NCI-H2081 (cell line): ENCODE measurements at places on chromosomes 11 and 22.

DNA sequence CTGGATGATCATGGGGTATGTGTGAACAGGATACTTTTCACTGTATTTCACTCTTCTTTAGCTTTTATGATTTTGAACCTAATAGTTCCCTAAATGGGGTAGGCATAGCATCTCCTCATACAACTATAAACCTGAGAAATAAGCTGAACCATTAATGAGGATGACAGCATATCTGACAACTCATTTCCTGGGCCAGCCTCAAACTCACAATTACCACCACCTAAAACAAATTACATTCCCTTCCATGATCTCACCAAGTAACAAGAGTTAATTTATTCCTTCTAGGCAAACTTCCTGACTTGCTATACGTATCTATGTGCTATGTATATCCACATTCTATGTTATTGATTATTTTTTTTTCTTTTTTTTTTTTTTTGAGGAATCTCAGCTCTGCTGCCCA is 23.0 kb downstream of the SIK3 start:
- DNase-seq: no peak

DNA sequence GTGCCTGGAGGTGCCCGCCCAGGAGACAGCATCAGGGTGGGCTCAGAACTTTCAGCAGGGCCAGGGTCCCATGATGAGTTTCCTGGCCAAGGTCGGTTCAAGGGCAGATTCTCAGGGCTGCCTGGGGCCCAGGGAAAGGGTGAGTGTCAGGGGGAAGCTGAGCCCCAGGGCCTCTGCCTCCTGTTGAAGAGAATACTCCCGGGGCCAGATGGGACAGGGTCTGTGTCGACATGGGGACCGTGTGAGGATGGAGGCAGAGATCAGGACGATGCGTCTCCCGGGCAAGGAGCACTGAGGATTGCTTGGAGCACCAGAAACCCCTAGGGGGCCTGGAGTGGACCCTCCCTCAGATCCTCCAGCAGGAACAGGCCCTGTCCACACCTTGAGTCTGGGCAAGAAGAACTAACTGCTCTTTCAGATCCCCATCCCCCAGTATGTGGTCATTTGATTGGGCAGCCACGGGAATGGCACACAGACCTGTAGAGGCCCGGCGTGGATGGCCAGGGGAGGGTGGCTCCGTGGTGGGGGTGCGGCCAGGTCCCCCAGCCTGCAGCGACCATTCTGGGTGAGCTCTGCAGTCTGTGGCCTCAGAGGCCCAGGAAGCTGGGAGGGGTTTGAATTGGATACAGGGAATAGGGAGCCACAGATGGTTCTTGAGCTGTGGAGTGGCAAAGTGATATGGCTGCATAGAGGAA is 1078.7 kb downstream of the BRD1 start:
- no peak for DNase-seq

- DNase-seq: no peak
Measured at GRCh38 chr11:35135222-35135621, 3.7 kb upstream of the CD44 start.

- no peak for DNase-seq
Measured at GRCh38 chr11:5581014-5581413, 337 bp downstream of the OR52B6 start.

- no peak for DNase-seq
Measured at GRCh38 chr22:32518381-32518780, 43.8 kb downstream of the FBXO7 start.

GRCh38 chr11:9231848-9232177 is 33.3 kb downstream of the DENND5A start:
- no peak for DNase-seq

DNA sequence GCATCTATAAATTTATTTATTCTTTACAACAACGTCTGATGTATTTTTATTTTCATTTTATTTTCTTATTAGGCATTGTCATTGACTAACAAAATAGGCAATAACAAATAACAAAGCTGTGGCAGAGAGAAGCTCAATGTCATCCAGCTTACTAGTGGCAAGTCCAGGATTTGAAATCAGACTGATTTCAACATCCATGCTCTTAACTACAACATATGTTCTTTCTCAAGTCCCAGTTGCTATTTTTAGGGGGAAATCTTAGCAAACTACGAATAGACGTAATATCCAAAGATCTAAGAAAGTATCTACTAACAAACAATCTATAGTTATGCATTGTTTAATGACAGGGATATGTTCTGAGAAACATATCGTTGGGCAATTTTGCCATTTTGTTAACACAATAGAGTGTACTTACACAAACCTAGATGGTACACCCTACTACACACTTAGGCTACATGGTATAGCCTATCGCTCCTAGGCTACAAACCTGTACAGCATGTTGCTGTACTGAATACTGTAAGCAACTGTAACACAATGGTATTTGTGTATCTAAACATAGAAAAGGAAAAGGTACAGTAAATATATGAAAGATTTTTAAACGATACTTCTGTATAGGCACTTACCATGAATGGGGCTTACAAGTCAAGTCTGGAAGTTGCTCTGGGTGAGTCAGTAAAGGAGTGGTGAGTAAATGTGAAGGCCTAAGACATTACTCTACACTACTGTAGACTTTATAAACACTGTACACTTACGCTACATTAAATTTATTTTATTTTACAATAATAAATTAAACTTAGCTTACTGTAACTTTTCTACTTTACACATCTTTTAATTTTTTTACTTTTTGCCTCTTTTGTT is 151.3 kb downstream of the DLG2 start:
- DNase-seq: no peak

DNA sequence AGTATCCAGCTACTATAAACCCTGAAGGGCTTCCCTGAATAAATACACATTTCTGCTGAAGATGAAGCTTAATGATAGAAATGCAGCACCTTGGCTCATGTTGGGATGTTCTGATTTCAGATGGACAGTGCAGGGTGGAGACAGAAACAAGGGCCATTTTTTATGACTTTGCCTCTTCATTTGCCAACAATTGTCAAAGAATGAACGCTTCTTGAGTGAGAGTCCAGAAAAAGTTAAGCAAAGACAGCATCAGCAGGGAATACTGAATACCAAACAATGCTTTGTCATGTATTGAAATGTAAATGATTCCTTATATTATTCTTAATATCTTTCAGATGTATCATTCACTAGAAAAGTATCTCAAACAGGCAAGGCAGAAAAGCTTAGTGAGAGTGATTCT is 84.9 kb downstream of the TRPC6 start:
- no peak for DNase-seq

GRCh38 chr11:116420770-116421528 is 351.8 kb downstream of the BUD13 start:
- peak; percentile 56 for DNase-seq

GRCh38 chr11:95070471-95070870 is 3.8 kb downstream of the SRSF8 start:
- DNase-seq: no peak

DNA sequence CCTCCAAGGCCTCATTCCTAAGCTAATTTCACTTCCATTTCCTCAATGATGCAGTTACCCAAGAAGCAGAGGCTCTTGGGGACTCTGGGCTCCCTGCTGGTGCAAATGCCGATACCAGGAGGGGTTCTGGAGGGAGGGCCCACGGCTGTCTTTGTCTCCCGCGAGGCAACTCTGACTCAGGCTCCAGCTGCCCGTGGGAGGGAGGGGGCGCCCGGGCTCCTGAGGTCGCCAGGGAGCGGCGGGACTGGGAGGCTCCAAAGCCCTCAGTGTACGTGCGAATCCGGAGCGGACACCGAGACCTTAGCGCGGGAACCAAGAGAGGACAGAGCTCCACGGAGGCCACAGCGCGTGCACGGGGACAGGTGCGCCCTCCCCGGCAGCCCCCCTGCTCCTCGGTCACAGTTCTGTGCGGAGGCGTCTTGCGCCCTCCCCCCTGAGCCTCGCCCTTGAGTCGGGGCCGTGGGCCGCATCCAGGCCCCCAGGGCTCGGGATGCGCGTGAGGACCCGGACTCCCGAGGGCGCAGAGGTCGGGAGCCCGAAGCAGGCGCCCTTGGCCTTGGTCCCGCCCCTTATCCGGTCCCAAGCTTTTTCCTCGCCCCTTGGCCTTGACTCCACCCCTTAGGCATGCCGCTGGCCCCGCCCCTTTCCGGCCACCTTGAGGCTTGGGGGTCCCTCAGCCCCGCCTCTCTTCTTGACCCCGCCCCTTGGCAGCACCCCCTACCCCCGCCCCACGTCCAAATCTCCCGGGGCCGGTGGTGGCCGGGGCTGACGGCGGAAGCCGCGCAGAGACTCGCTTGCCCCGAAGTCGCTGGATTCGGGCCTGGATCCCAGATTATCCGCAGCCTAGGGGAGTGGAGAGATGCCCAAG is 4.7 kb upstream of the SHISA8 start:
- no peak for DNase-seq
